Sciatic nerve (tissue), 2 donors: ENCODE measurements at places on chromosomes 7 and 10.

GRCh38 chr7:35553519-35553918, 141.4 kb downstream of the HERPUD2 start:
- DNase-seq = no peak

DNA sequence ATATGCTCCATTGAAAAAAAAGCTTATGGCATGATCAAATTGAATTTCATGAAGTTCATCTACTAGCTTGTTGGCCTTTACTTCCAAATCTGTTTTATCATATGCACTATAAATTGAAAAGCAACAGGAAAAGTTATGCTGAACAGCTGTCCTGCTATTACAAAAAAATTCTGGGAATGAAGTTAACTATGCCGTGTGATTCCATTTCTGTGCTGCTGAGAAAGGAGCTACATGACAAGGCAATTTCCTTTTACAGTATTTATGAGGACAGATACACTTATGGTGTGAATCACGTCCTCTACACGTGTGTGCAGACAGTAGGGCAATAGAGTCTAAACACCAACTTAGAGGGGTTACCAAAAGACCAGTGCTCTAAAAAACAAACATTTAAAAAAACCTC, 426.5 kb upstream of the AKR1E2 start:
- no peak for DNase-seq

GRCh38 chr10:106661133-106661766, 503.3 kb downstream of the SORCS1 start:
- no peak for DNase-seq

GRCh38 chr10:26112532-26112931, 104.0 kb upstream of the GAD2 start:
- DNase-seq = no peak

DNA sequence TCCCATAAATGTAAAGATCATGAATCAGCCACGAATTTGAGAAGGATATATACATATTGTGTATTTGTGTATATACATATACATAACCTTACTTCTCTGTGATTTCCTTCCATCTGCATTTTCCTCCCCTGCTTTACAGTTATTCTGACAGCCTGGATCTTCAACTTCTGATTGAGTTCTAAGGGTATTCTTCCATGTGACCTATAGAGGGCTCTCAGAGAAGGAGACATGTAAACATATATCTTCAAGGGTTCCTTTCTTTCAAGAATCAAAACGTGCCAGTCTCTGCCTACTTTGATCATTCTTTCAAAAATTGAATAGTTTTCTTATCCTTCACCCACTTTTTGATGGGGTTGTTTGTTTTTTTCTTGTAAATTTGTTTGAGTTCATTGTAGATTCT, 453.7 kb upstream of the POT1 start:
- DNase-seq = no peak

DNA sequence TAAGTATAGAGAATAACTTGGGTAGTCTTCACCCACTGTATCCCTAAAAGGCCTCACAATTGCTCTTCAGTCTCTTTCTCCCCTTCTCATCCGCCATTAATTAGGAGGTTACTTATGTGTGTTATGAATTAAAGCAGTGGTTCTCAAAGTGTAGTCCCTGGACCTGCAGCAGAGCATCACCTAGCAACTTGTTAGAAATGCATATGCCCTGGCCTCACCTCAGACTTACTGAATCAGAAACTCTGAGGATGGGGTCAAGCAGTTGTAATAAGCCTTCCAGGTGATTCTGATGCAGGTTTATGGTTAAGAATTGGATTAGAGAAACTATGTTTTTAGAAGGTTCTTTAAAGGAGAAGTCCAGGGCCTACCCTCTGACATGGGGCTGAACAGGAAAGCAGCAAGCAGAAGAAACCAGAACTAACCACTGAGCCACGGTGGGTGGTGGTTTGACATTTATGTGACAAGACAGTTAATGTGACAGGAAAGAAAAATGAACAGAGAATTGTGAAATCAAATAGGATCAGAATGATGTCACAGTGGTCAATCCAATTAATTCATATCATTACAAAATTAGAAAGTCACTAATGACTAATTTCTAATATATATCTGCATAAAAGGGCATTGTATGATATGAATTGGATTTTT, 37.6 kb downstream of the ENTPD1 start:
- DNase-seq = no peak

- DNase-seq = no peak
Observed at GRCh38 chr10:29205787-29206186, 83.1 kb upstream of the LYZL1 start.

GRCh38 chr10:30747633-30748032, 118.1 kb upstream of the LYZL2 start:
- no peak for DNase-seq

DNA sequence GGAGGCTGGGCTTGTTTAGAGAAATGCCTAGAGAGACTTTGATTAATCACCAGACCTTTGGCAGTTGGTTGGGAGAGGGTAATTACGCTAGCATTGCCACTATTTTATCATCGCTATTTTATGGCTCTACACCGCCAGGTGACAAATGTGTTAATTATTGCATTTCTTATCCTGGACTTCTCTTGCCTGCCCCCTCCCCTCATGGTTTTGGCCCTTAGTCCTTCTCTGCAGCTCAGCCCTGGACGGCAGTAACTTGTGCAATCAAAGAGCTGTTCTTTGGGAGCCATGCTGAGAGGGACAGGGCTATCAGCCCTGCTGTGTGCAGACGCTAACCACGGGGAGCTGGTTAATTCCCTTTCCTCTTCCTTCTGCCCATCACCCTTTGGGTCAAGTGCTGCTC, 585.0 kb downstream of the AUTS2 start:
- no peak for DNase-seq

- no peak for DNase-seq
Observed at GRCh38 chr10:11931038-11931437, 107.9 kb downstream of the PROSER2 start.

GRCh38 chr7:158295966-158296797, 291.4 kb downstream of the PTPRN2 start:
- no peak for DNase-seq

DNA sequence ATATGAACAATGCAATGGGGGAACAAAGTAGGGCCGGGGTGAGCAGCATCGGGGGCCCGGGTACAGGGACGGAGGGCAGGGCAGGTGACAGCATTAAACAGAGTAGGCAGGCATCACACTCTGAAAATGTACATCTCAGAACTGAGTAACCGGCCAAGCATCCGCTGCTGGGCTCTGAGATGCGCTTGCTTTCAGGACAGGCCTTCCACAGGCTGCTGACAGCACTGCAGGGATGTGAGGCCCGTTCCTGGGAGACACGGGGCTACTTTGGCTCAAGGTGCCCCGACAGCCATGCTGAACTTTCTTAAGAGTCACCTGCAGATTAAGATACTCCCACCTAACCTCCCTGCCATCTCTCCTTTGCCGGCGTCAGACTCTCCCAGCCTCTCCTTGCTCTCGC, 64.3 kb upstream of the FGFR2 start:
- DNase-seq = no peak

DNA sequence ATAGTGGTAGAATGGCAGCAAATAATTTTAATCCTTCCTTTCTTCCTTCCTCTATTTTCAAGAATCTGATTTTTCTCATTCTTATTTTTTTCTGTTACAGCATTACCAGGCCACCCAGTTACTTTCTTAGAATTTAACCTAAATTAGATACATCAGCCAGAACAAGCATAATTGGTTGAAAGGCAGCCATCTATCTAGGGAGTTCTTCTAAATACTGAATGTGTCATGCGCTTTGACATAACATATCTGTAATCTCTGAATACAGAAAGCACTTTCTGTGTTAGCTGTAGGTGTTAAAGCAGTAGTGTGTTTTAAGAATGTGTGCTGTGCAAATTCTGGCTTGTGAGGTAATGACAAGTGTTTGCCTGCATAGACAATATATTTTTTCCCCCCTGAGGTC, 97.3 kb downstream of the BTRC start:
- no peak for DNase-seq

DNA sequence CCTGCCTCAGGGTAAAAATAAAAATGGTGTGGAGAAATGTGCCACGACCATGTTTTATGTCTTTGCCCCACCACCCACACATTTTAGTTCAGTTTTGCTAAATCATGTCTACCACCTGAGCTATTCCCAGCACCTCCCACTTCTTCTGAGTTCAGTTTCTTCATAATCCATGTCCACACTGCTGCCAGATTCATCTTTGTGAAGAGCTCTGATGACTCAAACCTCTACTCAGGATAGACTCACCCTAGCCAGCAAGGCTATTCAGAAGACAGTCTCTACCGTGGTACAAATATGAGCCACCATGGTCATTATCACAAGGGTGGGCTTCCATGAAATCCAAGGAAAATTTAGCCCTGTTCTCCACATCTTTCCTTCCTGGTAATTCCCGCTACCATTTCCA, 231.1 kb upstream of the PRKCQ start:
- DNase-seq = no peak

DNA sequence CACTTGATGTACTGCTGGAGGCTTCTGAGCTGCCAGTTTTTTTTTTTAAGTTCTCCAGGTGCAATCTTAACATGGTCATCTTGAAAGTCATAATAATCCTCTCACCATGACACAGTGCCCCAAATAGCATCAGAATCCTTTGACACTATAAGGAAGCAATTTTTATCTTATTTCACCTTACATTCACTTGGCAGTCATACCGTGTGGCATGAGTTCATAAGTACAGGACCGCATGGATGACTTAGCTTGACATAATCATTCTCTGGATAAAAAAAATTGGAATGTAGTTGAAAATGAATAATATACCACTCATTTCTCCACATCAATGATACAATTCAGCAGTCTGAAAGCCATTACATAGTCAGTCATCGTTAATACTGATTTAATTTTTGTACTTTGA, 25.6 kb upstream of the TMEM196 start:
- no peak for DNase-seq

GRCh38 chr10:13183625-13184024, 22.3 kb downstream of the MCM10 start:
- no peak for DNase-seq

DNA sequence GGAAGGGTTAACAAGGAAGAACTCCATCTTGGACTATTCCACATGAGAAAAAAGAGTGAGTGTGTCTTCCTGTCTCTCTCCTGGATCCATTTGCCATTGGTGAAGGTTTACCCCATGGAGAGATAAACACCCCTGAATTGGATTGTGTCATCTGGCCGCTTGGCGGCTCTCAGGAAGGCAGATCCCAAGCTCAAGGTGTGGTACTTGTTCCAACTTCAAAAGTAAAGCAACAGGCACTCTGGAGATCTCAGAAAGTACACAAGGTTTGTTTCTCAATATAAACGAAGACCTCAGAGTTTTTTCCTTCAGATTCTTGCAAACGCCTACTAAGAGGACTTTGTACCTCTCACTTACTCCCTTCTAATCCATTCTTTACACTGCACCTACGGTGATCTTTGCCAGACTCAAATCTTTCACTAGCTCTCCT, 116.7 kb downstream of the REEP3 start:
- DNase-seq = no peak

DNA sequence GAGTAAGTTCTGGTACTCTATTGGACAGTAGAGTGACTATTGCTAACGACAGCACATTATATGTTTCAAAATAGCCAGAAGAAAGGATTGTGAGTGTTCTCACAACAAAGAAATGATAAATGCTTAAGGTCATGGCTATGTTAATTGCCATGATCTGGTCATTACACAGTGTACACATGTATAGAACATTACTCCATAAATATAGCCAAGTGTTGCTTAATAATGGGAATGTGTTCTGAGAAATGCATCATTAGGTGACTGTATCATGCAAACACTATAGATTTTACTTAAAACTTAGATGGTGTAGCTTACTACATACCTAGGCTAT, 19.6 kb downstream of the EPC1 start:
- no peak for DNase-seq

DNA sequence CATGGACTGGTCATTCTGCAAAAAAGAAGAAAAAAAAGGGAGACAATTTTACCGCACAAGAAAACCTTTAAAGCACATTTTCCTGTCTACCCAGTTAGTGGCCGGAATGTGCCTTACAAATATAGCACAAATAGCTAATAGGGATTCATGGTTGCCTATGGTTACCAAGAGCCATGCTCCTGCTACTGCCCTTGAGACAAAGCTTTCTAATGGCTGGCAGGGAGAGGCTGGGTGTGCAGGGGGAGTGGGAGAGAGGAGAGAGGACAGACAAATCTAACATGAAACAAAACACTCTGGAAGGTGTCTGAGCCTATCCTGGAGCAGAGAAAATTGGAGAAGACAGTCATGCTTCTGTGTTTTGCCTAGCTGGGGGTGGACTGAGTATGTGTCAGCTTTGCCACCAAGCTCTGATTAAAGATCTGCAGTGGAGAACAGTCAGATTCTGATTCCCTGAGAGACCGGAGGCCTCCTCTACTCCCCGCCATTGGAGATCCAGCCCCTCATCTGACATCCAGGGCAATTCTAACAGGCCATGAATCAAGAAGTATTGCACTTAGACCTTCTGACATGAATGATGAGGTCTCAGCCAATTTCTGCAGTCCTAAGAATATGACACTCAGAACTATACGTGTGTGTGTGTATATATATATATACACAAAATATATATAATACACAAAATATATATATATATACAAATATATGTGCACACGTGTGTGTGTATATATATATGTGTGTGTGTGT, 80.2 kb downstream of the PRTFDC1 start:
- DNase-seq = no peak

DNA sequence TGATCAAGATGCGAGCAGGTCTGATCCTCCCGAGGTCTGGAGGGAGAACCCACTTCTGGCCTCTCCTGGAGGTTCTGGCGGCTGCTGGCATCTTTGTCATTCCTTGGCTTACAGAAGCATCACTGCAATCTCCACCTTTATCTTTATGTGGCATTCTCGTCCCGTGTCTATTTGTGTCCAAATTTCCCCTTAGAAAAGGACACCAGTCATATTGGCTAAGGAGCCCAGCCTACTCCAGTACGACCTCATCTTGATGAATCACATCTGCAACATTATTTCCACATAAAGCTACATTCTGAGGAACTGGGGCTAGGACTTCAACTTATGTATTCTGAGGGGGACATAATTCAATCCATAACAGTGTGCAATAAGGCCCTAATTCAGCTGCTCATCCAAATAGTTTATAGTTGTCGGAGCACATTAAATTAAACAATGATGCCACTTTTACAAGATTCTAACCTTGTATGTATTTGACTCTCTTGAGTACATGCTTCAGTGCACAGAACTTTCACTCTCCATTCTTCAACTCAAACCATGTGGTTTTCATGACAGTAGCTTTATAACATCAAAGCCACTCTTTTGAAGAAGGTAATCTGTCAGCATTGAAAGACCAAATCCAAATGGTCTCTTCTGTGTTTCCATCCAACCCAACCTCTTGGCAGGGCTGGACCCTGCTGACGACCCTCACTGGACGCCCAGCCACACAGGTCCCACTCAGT, 86.2 kb upstream of the DDC start:
- DNase-seq = no peak

GRCh38 chr10:29585488-29585976, 49.2 kb downstream of the SVIL start:
- DNase-seq = no peak

- DNase-seq = no peak
Observed at GRCh38 chr10:68327889-68328786, 3.7 kb upstream of the HNRNPH3 start.

DNA sequence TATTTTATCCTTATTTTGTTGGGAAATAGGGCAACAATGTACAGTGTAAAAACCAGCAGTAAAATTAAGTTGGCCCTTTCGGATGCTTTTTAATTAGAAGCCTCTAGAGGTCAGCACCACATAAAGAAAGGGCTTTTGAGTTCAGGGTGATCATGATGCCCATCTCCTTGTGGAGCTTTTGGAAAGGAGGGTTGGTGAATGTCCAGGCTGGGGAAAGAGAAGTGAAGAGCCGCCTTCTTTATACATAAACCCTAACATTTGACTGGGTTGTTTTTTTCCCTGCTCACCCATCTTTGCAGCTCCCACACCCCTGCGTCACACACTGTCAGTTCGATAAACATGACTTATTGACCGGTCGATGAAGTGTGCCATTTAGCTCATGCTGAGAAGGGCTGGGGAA, 29.8 kb downstream of the MTURN start:
- DNase-seq = no peak
